ENCODE measurements at places on chromosomes 1 and 21.

GRCh38 chr21:38359090-38359489 is 102.3 kb downstream of the KCNJ15 start:
- no peak for DNase-seq

GRCh38 chr1:109655615-109656519 is at the start of gene GSTM4:
Gene GSTM4 (plus strand): TSS chr1:109656099. CDS start chr1:109656390, 291 bp downstream.
- DNase-seq: peak; percentile 65

DNA sequence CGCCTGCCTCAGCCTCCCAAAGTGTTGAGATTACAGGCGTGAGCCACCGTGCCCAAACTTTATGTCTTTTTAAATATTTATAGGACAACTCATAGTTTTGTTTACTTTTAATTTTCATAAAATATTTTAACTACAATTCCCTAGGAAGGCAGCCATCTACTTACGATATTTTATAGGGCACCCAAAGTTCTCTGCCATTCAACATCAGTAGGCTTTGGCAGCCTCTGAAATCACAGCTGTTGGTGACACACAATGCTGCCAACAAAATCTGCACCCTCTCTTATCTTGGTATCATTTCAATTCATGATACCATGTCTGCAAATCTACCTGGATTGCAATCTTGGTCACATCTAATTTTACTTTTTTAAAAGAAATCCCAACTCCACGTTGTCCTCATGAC is 27.1 kb upstream of the ERO1B start:
- no peak for DNase-seq

DNA sequence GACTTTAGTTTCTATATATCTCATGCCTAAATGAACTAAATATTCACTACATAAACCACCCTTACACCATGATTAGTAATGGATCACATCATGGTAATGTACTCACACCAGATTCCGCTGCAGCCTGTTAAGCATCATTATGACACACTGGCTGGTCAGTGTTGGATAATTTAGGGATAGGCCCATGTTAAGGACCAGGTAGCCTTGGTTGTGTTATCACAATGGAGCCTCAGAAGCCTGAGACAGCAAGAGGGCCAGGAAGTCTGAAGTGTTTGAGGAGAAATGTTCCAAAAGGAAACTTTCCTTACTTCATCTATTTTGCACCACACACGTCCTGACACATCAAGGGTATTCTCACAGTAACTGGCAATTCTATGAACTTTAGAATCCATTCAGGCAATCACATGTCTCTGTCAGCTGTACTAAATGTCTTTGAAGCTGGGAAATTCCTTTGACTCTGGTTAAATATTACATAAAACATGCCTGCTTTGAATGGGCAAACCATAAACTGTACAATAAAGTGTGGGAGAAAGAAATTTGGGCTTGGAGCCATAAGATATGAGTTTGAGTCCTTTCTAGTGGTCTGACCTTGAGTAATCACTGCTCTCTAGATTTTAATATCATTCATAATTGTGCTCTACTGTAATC is 105.3 kb upstream of the DPT start:
- peak; percentile 73 for DNase-seq

DNA sequence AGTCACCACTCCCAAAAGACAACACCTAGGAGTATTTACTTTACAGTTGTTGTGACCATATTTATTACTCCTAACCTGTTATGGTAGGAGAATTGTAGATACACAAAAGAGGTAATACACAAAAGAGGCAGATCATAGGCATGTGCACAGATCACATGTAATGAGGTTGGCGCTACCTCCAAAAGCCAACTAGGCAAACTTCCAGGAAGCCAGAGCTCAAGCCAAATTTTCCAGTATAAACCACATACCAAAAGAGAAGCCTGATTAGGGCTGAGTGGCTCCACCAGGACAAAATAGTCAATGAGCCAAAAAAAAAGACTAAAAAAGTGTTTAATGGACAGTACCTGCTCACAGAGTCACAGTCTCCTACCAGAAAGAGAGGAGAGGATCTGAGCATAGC is 195.0 kb upstream of the PBX1 start:
- DNase-seq: no peak

- DNase-seq: no peak
These were observed 18.1 kb downstream of the LRIF1 start for GRCh38 chr1:110945626-110946025.

DNA sequence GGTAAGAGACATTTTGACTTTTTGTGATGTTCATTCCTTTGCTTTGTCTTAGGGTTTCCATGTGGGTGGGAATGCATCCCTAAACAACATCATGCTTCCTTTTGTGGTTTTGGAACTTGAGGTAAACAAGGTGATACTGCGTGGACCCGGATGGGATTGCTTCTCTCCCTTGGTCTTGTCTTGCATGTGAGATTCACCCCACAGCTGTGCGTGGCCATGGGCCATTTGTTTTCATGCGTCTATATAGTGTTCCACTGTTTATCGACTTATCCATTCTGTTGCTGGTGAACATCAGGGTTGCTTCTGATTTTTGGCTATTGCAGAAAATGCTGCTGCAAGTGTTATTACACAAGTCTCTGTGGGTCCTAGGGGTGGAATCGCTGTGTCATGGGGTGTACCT is 21.1 kb downstream of the CRYAA start:
- no peak for DNase-seq

DNA sequence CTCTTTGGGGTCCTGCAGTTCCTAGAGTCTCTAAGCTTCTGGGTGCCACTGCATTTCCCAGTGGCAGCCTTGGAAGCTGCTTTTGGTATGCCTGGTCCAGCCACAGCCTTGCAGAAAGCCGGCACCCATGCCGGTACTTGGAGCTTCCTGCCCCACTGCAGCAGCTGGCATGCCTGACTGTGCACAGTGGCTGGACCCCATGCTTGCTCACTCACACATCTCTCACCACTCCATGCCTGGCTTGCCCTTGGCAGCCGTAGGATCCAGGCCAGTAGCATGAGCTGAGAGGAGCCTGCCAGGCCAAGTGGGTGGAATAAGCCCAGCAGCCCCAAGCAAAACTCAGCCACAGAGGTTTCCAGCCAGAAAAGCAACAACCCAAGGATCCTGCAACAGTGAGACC is 20.3 kb upstream of the FNBP1L start:
- DNase-seq: peak; percentile 4

- no peak for DNase-seq
These were observed 547.2 kb downstream of the PLPP3 start for GRCh38 chr1:56032096-56032676.

GRCh38 chr1:77632216-77632615 is 50.2 kb downstream of the ZZZ3 start:
- no peak for DNase-seq

GRCh38 chr21:17295997-17296396 is 216.8 kb upstream of the CXADR start:
- no peak for DNase-seq

GRCh38 chr1:20149601-20150325 is 10.6 kb downstream of the PLA2G2F start:
- no peak for DNase-seq

DNA sequence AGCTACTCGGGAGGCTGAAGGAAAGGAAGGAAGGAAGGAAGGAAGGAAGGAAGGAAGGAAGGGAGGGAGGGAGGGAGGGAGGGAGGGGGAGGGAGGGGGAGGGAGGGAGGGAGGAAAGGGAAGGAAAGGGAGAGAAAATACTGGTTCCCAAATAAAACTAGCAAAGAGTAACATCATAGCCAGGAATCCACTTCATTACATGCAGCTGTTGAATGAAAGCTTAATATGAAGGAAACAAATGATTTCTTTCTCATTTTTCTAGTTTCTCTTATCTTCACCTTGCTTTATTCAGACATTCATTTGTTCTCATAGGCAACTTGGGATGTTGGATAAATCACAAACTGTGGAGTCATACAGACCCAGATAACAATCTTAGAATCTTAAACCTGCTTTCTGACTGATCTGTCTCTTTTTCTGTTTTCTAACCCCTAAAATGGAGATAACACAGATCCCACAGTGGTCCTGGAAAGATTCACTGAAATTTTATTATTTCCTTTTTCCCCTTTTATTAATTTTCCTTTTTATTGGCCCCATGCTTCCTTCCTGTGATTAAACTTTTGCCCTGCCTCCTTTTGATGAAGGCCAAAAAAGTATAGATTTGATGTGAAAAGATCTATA is 52.5 kb upstream of the USH2A start:
- no peak for DNase-seq

DNA sequence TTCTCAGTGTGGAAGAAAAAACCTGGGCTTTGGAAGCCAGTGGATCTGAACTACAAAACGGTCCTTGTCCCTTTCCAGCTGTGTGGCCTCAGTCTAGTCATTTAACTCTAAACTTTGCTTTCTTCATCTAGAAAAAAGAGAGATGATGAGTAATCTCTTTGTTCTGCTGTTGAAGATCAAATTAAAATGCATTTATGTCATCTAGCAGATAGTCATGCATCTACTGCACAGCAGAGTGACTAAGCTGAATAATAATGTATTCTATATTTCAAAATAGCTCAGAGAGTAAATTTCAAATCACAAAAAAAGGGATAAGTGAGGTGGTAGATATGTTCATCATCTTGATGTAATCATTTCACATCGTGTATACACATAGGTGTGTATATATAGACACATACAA is 473.2 kb downstream of the DSCAM start:
- DNase-seq: no peak
